ENCODE measurements at places on chromosomes 1 and 21.

- DNase-seq: no peak
Measured at GRCh38 chr21:24445517-24445916, 1161.8 kb downstream of the MRPL39 start.

GRCh38 chr1:175801979-175802378 is 58.6 kb upstream of the TNR start:
- no peak for DNase-seq

GRCh38 chr1:4668743-4669700 is 14.6 kb downstream of the AJAP1 start:
- no peak for DNase-seq

GRCh38 chr21:18373606-18374005 is 30.0 kb downstream of the TMPRSS15 start:
- no peak for DNase-seq

- no peak for DNase-seq
Measured at GRCh38 chr1:44507490-44508396, 102.7 kb downstream of the RNF220 start.

- no peak for DNase-seq
Measured at GRCh38 chr1:84960371-84960770, 36.5 kb downstream of the MCOLN2 start.
